CD4-positive, alpha-beta T cell treated with Interleukin-17A for 1 hour (primary cell): ENCODE measurements at places on chromosomes 2 and 18.

DNA sequence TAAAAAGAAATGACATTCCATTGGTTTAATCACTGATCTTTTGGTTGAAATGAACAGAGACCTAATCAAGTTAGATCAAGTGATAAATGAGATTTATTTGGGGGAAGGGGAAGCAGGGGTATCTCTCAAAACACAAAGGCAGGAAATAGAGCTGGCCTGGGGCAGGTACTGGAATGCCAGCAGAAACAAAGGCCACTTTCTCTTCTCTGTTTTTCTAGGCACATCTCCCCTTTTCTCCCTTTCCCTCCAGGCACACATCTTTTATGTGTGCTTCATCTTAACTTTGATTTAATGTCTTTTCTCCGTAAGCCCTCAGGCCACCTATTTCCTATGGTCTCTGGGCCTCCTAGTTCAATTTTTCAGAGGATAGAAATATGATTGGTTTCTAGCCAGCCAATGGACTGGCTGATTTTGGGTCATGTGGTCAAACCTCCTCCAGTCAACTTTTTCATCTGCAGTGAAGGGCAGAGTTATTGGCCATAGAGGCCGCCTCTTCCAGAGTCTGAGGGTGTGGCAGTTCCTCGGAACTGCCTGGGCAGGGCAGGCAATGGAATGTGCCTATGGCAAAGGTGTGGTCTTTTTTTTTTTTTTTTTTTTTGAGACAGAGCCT, 58.9 kb upstream of the FAM136A start:
- DNase-seq, result no peak

- DNase-seq, result no peak
Measured at GRCh38 chr2:9740382-9741073, 102.7 kb upstream of the TAF1B start.

DNA sequence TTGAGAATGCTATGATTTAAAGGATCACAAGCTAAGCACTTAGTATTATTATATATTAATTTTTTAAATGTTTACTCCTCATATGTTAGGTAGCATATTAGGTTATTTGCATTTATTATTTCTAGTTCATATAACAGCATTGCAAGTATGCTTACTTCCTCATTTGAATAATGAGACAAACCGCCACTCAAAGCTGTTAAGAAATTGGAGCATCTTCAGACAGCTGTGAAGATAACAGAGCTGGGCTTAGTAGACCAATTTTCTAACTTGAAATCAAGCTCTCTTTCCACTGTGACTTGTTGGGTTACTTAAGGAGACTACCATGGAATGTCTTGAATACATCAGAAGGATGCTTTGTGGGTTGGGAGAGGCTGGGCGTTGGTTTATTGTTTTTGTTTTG, 139.3 kb downstream of the ASXL3 start:
- DNase-seq, result no peak

- DNase-seq, result no peak
Measured at GRCh38 chr2:191711621-191712020, 33.7 kb downstream of the NABP1 start.

DNA sequence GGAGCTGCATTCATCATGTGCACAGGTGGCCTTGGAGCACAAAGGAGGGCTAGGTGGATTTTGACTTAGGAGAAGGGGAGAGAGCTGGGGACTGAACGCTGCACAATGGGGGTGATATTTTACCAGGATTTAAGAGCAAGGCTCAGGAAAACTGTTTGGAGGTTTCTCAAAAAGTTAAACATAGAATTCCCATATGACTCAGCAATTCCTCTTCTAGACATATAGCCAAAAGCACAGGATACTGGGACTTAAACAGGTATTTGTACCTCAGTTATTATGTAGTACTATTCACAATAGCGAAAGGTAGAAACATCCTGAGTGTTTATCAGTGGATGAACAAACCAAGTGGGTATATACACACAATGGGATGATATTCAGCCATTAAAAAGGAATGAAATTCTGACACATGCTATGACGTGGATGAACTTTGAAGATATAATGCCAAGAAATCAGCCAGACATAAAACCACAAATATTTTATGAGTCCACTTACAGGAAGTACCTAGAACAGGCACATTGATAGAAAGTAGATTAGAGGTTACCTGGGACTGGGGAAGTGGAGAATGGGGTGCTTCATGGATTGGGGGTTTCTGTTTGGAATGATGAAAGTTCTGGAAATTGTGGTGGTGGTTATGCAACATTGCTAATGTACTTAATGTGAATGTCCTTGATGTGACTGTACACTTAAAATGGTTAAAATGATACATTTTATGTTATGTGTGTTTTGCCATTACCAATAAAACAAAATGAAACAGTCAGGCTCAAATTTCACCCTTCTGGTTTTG, 216.9 kb downstream of the HAUS1 start:
- DNase-seq, result no peak

GRCh38 chr2:44285174-44285573, 9.9 kb downstream of the SLC3A1 start:
- no peak for DNase-seq

DNA sequence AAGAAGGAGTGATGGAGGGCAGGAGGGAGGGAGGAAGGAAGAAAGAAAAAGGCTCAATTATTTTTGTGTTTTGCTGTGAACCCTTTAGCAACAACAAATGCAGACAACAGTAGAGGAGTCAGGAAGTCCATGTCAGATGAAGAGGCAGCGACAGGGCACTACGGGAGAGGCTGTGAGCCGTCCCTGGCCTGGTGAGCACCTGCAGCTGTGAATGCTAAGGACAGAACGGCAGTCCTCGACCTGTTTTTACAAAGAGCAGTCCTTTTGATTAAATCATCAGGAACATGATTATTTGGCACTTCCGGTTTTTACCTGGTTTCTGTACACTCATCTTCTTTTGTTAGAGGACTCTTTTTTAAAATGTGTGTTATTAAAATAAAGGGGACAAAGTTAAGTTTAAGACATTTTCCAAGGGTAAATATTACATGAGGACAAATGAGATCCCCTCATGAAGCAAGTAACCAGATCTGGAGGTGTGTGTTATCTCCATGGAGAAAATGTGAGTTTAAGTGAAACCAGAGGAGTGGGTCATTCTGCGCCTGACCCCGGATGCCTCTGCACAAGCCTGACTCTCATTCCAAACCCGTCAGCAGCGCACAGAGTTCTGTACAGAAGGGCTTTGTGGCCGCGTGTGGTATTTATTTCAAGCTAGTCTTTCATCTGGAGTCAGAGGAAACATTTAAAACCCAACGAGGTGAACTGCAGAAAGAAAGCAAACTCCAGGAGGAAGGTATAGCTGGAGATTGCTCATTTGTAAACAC, 492.5 kb downstream of the SOX11 start:
- no peak for DNase-seq

DNA sequence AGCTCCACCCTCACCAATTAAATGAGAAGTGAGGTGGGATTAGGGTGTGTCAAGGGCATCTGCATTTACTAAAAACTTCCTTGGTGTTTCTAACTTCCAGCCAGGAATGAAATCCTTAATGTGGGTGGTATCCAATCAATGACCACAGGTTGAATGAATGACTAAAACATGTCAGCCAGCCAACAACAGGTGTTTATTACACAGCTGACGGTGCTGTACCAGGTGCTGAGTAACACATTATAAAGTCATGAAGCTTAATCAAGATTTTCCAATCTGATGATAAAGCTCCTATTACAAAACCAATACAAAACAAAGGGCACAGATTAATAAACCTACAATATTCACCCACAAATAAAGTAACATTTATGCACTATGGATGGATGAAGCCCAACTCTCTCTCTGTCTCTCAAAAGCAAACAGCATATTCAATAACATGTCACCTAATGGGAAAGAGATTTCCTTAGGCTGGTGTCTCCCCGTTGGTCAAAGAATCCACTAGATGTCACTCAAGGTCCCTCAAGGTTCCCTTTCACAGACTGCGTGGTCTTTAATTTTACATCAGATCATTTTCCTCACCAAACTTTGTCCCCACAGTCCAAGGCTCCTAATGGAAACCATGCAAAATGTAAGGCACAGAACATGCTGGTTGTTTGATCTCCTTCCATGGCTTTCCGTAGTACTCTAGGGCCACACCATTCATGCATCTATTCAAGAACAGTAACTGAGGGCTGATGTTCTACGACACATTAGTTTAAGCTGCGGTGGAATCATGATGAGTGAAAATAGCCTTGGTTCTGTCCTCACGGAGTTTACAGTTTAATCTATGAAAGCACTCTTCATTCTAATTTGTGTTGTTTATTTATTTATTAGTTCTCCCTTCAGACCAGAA, 6.4 kb upstream of the PTPN4 start:
- DNase-seq, result peak; percentile 75

DNA sequence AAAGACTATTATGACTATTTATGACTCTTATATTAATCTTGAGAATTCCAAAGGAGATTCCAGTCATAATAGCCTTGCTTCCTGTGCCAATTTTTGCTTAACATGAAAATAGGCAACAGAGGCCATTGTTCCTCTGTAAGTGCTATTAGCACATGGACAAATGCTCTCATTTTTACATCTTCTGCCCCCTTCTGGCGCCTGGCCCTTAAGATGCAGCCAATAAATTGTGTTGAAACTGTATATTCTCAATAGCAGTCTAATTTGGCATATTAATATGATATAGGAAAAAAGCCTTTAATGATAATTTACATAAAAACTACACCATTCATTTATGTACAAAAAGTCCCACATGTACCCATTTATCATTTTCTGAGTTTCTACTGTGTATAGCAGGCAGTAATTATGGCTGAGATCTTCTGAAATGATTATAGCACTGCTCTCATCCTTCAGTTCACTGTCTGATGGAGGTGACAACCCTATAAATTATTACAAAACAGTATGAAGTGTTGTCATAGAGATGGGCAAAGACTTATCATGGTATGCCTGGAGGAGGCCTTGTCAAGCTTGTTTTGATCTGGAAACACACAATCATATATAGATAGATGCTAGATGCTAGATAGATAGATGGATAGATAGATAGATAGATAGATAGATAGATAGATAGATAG, 613.3 kb downstream of the TSN start:
- no peak for DNase-seq

GRCh38 chr18:52007105-52007504, 332.9 kb upstream of the DCC start:
- no peak for DNase-seq

GRCh38 chr2:182941121-182941722, 74.8 kb upstream of the FRZB start:
- DNase-seq, result no peak

- DNase-seq, result no peak
Measured at GRCh38 chr18:32763293-32763692, 9.5 kb downstream of the KLHL14 start.

DNA sequence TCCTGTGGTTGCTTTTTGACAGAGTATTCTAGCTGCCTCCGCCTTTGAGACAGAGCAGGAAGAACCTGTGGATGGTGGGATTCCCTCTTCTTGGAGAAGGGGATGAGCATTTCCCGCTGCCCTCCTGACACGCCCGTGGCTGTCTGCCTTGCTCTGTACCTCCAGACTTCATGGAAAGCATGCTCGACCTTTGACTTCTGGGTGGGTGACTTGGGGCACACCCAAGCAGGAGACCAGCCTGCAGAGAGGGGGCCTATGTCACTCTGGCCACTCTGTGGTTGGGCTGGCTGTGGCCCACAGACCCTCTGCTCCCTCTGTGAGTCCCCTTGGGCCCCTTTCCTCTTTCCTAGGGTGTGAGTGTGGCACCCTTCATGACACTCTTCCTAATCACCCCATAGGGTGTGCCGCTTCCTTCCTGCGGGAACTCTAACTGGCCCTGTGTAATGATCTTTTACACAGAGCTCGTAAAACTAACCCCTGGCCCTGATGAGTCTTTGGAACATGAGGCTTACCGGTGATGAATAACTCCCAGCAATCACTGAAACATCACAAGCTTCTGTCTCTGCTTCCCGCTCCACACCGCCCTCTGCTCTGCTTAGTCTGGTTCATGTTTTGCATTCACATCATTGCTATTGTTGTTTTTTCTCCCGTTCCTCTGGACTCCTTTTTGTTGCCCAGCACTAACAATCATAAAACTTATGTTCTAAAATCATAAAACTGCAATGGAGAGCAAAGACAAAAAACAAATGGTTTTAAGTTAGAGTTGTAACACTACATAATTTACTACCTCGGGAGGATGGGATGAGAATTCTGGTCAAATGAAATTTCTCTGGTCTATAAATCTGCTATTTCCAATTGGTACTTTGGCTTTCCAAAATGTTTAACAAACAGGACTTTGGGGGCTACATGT, 101.1 kb downstream of the SH3YL1 start:
- DNase-seq, result no peak

- no peak for DNase-seq
Measured at GRCh38 chr2:45825001-45825651, 173.7 kb downstream of the PRKCE start.

GRCh38 chr2:148994341-148994740, 44.2 kb upstream of the LYPD6B start:
- no peak for DNase-seq

GRCh38 chr2:189641590-189641989, 19.7 kb upstream of the ASNSD1 start:
- no peak for DNase-seq

DNA sequence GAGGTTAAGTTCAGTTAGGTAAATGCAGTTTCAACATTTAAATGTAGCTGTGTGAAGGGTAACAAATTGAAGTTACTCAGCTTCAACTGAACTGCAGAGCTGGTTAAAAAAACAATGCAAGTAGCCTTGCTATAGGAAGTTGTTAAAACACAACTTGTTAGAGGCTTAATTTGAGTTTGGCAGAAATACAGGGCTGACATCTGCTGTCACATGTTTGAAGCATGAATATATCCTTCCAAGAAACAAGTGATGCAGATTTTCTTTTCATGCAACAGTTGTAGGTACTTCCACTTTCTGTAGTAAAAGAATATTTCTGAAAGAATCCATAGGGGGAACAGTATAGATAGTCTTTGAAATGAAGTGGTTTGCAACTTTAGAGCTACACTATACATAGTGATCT, 208.7 kb upstream of the RASGRP3 start:
- no peak for DNase-seq

- DNase-seq, result no peak
Measured at GRCh38 chr18:28189400-28190239, 12.7 kb upstream of the CDH2 start.

- peak; percentile 90 for DNase-seq
Measured at GRCh38 chr2:236569573-236569973, at the start of gene ACKR3. Gene ACKR3 (plus strand): TSS chr2:236569825. CDS start chr2:236580466, 10,641 bp downstream.
